ENCODE measurements at places on chromosomes 2 and 18. TPM values are rescaled to one million over a fixed set of nuclear protein-coding genes. Genes with fewer than 3 reads are reported as not detected.

DNA sequence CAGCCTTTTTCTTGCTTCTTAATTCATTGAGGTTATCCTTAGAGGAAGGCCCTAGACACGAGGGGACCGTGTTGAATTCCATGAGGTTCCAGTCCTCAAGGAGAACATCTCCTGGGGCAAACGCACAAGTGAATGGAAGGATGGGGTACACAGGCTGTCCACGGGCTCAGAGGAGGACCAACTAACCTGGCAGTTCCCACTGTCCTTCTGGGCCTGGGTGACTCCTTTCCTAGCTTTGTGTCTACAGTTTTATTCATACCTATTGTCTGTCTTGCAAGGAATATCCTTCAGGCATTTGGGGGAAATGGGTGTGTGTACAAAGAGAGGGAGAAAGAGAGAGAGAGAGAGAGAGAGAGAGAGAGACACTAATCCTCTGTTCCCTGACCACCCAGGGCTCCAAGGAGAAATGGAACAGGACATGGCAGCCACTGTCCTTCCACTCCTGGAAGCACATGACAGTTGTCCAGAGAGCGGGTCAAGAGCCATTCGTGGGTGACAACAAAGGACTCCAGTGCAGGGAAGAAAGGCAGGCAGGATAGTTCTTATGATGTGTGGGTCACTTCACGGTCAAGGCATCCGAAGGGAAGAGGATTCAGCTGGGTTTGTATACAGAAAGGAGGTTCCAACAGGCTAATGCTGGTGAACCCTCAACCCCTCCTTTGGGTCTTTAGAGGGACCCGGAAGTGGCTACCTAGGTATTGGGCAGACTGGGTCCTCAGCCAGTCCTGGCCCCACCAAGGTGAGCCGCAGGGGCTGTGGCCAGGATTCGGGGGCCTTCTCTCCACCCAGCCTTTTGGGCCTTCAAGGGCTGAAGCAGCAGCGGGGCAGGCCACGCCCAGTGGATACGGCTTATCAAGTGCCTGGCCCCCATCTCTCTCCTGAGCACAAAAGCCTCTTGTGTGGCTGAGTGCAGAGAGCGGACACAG, 150.6 kb downstream of the MYCN start:
- no peak for DNase-seq

- DNase-seq = no peak
Measured at GRCh38 chr2:33321236-33321771, 155.1 kb upstream of the RASGRP3 start.

The FOXD4L1 gene
- total RNA-seq = 0.17 TPM

The FAM124B gene
- 0.55 TPM for total RNA-seq

The CNOT9 gene
- total RNA-seq = 37.8 TPM

Data from mucosa of descending colon (tissue), 3 donors.